ENCODE measurements at places on chromosomes 6 and 20.

DNA sequence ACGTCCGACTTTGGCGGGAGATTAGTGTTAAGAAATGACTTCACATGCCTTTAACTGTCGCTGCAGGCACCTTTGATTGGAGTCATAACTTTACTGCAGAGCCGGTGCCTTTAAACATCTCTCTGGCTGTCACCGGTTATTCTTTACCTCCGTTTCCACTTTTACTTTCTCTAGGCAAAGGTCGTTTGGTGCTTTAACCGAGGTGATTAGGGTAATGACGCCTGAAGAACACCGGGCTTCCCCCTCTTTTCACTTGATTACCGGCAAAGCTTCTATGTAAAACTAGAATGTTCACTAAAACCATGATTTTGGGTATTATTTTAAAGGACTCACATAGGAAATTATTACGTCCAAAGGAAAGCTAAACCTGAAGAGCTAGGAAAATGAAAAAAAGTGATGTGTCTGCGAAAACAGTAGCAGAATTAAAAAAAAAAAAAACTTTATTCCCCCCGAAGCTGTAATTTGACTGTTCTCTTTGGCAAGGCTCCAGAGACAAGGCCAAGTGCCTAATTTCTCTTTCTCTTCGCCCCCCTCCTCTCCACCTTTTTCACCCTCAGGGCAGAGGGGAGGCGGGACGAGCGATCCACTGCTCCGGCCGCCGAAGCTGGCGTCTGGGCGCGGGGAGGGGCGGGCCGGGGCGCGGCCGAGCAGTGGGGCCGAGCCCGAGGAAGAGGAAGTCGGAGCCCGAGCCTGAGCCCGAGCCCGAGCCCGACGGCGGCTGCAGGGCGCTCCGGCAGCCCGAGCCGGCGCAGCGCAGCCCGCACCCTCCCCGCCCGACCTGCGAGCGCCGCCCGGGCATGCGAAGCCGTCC is at the start of gene PLEKHG1:
Gene PLEKHG1, plus strand, starts transcription at position 687 of the 811 bp plus-strand sequence. CDS start 133,797 bp downstream, outside the sequence.
- DNase-seq: no peak

DNA sequence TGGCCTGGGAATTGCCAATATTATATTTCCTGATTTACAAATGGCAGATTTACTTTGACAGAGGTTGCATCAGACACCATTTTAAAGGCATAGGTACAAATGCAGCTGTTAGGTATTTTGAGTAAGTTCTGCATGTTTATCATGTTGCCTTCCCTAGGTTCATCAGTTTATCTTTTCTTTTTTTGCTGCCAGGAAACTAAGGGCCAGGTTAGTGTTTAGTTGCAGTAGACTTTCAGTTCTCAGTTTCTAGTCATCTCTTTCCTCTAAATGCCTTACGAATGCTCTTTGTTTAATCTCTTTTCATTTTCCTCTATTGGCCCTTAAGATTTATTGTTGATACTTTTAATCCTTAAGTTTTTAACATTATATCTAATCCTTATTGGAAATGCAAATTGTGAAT is 129.9 kb downstream of the SMAP1 start:
- DNase-seq: no peak

DNA sequence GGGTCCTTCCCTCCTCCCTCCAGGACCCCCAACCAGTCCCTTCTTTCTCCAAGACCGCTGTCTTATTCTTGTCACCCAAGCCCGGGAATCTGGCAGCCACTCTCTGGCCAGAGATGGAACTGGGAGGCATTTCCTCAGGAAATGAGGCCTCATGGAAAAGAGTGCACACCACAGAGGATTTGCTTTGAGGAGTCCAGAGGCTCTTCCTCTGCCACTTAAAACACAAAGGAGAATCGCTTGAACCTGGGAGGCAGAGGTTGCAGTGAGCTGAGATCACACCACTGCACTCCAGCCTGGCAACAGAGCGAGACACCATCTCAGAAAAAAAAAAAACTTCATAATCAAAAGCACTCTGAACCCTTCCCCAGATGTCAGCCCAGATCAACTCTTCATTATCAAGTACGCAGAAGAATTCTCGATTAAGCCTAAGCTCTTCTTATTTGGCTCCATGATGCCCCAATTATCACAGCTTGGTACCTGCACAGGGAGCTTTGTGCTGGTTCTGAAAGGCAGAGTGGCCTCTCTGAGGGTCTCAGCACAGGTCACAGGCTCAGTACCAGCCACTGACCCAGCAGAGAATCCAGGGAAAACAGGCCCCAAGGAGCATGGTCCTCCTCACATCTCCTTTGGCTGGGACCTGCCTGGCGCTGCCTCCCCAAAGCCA is 82.9 kb upstream of the MAFB start:
- DNase-seq: no peak

- no peak for DNase-seq
These were observed 30.0 kb downstream of the ZNF184 start for GRCh38 chr6:27442932-27443331.

GRCh38 chr20:63626424-63627128 is at the start of gene GMEB2:
Gene GMEB2 (minus strand): TSS chr20:63627101. CDS start chr20:63619397, 7,704 bp downstream.
- peak; percentile 86 for DNase-seq

DNA sequence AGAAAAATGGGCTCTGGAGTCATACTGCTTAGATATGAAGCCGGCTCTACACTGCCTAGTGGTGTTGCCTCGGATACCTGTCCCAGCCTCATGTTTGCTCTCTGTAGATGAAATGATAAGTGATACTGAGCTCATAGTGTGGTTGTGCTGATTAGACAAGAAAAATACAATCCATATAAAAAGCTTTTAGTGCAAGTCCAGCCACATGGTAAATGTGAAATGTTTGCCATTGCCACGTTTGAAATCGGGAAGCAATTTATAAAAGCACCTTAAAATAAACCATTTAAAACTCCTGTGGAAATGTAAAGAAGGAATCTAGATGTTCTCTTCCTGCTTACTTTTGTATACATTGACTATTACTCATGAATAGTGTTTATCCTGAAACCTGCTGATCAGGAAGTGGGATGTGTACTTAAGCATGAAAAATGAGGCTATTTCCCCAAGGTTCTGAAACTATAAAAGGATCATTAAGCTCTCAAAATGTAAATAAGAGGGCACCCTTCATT is 13.1 kb upstream of the PBOV1 start:
- no peak for DNase-seq

GRCh38 chr6:43575105-43575771 is 600 bp downstream of the XPO5 start:
- peak; percentile 50 for DNase-seq

- peak; percentile 49 for DNase-seq
These were observed 100.3 kb downstream of the GMPR start for GRCh38 chr6:16338577-16339264.

- DNase-seq: no peak
These were observed 1.7 kb upstream of the LY6G6D start for GRCh38 chr6:31713465-31713864.

DNA sequence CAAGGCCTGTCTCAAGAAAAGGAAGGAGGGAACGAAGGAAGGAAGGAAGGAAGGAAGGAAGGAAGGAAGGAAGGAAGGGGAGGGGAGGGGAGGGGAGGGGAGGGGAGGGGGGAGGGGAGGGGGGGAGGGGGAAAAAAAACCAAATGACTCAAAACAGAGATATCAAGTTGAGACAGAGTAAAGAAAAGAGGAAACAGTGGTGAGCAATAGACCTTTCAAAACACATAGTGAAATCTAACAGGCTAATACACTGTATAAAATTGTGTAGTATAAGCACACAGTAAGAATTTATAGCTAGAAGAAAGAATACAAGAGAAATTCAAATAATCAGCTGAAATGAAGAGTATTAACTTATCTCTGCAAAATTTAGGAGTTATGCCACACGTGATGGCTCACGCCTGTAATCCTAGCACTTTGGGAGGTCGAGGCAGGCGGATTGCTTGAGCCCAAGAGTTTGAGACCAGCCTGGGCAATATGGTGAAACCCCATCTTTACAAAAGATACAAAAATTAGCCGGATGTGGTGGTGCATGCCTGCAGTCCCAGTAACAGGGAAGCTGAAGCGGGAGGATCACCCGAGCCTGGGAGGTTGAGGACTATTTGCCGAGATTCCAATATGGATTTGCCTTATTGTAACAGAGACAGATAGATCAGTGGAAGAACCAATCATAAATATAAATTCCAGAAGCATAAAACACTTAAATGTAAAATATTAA is 123.2 kb downstream of the PRND start:
- DNase-seq: no peak

GRCh38 chr6:43924222-43924702 is 154.3 kb downstream of the VEGFA start:
- DNase-seq: no peak
